ENCODE measurements at places on chromosomes 11 and 22.

DNA sequence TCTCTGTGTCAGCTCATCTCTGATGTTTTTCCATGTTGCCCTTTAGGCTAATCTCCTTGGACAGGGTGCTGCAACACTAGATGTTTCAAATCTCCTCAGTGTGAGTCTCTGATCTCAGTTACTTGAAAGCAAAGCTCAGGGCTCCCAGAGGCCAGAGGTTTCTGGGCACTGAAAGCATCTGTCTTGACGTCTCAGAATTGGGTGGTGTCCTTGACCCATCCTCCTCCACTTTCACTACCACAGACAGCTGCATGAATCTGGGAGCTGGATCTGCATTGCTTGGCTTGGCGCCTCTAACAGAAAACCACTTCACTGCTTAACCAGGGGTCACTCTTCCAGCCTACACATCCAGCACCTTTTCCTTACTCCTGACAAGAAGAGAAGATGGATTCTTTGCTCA is 399.4 kb downstream of the NXPE2 start:
- no peak for DNase-seq

GRCh38 chr11:64990222-64990923 is 6.4 kb downstream of the BATF2 start:
- DNase-seq, result no peak

- DNase-seq, result no peak
These were observed 361.8 kb upstream of the LUZP2 start for GRCh38 chr11:24134879-24135589.

GRCh38 chr11:68854273-68854958 is 12.7 kb upstream of the CPT1A start:
- no peak for DNase-seq
